ENCODE measurements at places on chromosomes 16 and 17.

DNA sequence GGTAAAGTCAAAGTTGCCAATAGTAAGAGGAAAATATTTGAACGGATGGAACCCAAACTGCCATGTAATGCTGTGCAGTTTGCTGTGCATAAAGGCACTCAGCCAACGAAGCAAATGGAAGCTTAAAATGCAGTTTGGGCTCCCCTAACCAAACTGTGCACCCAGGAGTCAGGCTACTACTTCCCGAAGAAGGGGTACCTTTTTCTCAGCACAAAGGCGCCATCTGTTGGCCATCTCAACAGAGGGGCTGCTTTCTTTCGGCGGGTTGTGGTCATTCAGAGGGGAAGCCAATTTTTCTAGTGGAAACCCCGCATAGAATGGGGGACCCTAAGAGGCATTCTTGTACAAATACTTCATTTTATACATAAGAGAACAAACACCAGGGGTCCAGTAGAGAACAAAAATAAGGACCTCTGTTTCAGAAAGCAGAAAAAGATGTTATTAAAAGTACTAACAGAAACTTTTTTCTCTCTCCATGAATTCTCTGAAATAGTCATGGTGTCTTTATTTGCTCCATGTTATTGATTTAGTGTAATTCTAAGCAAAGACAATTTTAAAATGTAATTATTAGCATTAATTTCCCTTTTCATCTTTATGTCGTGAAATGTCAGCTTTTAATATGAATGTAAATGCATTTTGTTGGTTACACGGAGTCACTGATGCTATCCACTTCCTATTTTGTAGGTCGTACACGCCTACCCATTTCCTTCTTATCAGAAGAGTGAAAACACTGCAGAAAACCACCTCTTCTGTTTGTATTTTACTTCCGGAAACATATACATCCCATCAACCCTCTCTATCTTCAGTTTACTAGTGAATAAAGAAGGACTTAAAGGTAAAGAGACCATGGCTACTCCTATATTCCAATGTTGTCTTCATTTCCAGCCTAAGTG lies 453.3 kb downstream of the KCNJ2 start:
- DNase-seq: peak; percentile 44

DNA sequence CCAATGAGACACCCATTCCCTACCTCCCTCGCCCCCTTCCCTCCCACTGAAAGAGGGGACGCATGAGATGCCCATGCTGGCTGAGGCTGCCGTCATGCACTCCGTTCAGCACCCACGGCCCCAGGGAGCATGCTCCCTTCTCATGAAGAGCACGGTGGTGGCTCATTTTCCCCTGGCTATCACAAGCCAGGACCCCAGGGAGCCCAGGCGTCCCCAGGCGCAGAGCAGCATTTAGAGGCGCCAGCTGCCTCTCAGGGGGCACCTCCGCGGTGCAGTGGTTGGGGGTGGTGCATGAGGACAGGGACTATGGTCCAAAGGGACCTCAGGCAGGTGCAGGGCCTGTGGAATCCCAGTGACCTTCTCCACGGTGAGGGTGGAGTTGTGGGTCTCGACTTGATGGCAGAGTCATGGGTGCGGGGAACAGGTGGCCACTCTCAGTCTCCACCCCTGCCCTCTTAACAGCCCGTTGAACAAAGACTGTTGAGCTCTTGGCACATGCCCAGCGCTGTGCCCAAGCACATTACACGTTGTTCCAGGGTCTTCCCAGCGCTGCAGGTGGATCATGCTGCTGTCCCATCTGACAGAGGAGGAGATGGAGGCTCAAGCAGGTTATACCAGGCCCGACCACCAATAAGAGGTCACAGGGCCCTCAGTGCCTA lies 13.6 kb downstream of the KIF19 start:
- no peak for DNase-seq

- no peak for DNase-seq
These were observed 236.7 kb upstream of the TNRC6C start for GRCh38 chr17:77721846-77722160.

- peak; percentile 91 for DNase-seq
These were observed at the start of gene ITPRIPL2 for GRCh38 chr16:19113577-19114358. ITPRIPL2 (plus strand) TSS chr16:19113964; CDS start chr16:19114462, 498 bp downstream.

- no peak for DNase-seq
These were observed 8.5 kb upstream of the MRPL58 start for GRCh38 chr17:75003957-75004355.

DNA sequence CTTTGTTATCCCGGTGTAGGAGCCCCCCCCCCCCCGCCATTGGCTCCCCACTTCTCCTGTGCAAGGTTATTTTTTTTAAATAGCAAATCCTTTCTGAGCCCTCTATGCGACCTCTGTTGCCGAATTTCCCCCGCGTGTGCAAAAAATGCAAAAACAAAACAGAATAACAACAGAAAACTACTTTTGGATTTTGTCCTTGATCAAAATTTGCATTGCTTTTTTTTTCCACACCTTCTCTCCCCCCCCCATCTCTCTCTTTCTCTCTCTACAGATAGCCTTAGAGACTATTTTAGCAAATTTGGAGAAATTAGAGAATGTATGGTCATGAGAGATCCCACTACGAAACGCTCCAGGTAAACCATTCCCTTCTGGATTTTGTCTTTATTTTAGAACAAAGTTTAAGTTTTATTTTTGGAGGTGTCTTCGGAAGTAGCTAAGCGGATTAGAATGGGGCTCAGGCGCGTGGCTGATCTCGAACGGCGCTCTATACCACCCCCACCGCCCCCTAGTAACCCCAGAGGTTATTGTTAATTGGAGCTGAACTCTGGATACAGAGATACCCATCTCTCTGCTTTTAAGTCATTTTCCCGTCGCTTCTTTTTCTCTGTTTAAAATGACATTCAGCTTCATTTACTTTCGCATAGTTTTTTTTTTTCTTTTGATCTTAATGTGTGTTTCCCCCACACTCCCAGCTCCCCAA lies 1.0 kb downstream of the MSI2 start:
- no peak for DNase-seq

DNA sequence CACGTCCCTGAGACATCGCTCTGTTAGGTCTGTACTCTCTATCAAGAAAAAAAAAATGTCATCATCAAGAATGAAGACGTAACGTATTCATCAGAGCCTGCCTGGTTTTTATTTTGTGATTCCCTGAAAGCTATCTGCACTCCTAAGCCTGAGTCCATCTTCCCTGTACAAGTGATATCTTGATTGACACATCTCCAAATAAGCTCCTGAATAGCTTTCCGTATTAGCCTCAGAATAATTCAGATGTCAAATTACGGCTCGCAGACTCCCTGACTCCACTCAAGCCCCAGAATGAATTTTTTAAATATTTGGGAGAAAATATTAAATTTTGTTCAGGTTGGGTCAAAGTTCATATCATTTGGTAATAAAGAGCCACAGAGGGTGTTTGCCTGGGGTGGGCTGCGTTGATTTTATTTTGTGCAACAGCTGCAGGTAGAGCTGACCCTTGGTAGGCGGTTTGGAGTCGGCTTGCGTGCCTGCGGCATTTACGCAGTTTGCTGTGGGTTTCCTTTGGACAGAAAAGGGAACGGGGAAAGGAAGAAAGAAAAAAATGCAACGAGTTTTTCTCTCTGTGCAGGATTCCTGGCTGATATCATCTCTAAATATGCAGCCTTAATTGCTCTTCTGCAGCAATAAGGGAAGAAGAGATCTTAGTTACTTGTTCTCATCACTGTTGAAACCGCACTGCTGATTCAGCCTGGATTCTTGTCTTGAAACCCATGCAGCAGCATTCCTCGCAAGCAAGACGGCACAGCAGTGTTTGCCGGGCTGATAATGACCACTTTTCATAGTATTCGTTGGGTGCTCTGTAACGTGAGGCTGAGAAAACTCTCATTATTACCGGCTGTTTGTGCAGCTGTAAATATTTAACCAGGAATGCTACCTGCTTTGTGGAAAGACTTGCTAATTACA lies 114.7 kb downstream of the IRX3 start:
- peak; percentile 88 for DNase-seq

GRCh38 chr16:25005445-25006306 lies 9.5 kb downstream of the ARHGAP17 start:
- peak; percentile 13 for DNase-seq

GRCh38 chr16:72122308-72122707 lies 28.7 kb downstream of the DHX38 start:
- no peak for DNase-seq

- no peak for DNase-seq
These were observed 4.8 kb downstream of the AANAT start for GRCh38 chr17:76472258-76472645.

- no peak for DNase-seq
These were observed 199.3 kb downstream of the CDH8 start for GRCh38 chr16:61836804-61837393.

DNA sequence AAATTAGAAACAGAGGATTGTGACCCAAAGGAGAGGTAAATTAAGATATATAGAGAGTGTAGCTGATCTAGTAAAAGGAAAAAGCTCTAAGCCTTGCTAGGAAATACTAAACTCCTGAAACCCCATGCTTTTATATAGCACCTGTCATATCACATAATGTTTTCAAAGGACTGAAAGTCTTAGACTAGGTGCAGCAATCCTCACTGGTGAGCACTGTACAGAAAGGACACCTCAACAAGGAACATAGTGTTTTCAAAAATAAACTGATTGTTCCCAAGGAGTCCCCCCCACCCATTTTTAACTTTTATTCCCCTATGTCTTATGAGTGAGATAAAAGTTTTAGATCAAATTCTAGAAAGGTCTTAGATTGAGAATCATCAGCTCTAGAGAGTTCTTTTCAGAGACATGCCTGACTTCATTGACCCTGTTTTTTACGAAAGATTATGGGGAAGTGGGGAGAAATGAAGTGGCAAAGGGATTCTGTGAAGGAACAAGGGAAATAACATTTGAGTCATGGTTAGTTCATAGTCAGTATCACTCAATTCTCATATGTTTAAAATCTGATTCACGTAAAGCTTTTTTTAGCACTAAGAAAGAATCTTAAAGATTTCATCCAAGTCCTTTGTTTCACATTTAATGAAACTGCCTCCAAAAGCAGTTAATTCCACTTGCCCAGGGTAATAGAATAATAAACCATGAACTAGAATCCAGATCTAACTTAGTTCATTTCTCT lies 166.4 kb downstream of the CYB561 start:
- DNase-seq: peak; percentile 35

GRCh38 chr17:61247439-61247838 lies 152.2 kb upstream of the TBX2 start:
- DNase-seq: peak; percentile 6

DNA sequence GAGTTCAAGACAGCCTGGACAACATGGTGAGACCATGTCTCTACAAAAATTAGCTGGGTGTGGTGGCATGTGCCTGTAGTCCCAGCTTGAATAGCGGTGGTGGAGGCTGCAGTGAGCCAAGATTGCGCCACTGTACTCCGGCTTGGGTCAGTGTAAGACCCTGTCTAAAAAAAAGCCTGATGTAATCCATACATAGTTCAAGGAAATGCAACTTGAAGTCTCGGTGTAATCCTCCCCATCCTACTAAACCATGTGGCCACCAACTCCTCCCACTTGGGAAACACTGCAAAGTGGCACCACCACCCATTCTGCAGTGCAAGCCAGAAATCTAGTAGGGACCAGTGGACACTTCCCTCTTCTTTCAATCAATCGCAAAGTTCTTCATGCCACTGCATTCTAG lies 5.4 kb upstream of the KPNB1 start:
- no peak for DNase-seq

DNA sequence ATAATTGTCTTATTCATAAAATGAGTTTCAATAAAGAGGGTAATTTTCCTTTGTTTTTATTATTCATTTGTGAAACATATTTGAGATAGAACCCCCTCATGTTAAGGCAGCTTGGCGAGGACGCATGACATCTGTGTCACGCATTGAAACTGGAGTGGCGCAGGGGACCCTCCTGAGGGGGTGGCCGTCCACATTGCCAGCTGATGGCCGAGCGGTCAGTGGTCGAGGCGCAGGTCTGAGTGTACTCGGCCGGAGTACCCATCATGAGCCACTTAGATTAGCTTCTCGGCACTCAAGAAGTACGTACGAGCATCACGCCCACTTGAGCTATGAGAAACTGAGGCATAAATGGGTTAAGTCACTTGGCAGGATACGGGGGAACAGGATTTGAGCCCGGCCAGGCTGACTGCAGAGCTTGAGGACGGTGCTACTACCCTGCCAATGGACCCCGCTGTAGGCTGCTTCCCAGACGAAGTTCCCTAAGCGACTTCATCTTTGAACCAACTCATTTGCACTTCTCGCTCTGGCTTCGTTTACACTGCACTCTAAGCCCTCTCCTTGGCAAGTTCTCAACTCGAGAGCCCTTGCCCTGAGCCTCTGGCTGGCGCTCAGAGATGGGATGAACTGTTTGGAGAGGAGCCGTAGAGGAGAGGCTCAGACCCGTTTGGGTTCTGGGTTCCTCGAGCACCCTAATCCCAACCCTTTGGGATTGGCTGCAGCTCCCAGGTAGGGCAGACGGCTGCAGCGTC lies 91.8 kb downstream of the SDK2 start:
- no peak for DNase-seq

- DNase-seq: no peak
These were observed 10.5 kb upstream of the RBFOX3 start for GRCh38 chr17:79621151-79621943.

- no peak for DNase-seq
These were observed 109.0 kb downstream of the RAP1GAP2 start for GRCh38 chr17:2905269-2905668.

DNA sequence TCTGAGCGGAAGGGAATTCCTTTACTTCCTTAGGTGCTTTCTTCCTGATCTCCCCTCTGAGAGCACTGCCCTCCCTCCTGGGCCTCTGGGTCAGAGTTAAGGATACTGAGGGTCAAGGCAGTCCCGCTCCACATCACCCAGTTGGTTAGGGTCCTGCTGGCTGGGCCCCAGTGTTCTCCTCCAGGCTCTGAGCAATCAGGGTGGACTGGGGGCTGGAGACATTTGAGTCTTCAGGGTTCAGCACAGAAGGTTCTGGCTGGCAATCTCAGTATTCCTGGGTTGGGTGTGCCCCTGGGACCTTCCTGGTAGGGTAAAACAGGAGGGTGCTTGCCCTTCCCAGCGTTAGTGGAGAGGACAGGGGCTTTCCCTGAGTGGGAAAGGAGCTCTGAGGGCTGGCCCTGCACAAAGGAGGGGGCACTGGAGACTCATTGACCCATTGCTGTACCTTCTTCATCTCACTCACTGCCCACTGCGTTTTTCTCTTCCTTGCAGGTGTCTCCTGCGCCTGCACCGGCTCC lies 448 bp downstream of the MT1M start:
- DNase-seq: no peak

GRCh38 chr16:81499576-81500380 lies 55.2 kb downstream of the CMIP start:
- no peak for DNase-seq

GRCh38 chr17:63665527-63666214 lies 34.3 kb downstream of the LIMD2 start:
- DNase-seq: no peak

DNA sequence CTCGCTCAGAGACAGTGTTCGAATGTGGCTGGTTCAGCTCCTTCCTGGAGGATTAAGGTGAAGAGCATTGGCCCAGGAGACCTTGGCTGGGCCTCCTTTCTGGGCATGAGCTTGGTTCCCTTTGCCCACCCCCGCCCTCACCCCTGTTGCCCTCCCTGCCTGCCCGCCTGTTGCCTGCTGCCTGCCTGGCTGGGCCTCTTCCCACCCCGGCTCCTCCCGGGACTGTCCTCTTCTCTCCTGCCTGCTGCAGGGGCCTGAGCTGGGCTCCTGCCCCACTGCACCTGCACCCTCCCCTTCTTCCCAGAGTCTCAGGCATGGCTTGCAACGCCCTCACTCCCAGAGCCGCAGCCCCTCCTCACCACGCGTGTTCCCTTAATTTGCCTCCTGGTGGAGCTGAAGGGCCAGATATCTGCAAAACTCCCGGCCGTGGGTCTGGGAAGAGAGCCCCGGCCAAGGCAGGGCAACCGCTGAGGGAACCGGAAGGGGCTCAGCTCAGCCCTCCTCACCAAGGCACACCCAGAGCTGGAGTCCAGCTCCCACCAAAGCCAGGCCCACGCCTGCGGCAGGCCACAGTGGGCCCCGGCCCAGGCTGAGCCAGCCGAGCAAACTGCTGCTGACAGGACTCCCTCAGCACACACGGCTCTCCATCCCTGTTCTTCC lies 31.2 kb downstream of the MNT start:
- DNase-seq: no peak

Measured in kidney tubule cell (primary cell).